ENCODE measurements at places on chromosomes 13 and 19.

GRCh38 chr13:105446197-105446596, 1089.3 kb downstream of the EFNB2 start:
- no peak for DNase-seq

DNA sequence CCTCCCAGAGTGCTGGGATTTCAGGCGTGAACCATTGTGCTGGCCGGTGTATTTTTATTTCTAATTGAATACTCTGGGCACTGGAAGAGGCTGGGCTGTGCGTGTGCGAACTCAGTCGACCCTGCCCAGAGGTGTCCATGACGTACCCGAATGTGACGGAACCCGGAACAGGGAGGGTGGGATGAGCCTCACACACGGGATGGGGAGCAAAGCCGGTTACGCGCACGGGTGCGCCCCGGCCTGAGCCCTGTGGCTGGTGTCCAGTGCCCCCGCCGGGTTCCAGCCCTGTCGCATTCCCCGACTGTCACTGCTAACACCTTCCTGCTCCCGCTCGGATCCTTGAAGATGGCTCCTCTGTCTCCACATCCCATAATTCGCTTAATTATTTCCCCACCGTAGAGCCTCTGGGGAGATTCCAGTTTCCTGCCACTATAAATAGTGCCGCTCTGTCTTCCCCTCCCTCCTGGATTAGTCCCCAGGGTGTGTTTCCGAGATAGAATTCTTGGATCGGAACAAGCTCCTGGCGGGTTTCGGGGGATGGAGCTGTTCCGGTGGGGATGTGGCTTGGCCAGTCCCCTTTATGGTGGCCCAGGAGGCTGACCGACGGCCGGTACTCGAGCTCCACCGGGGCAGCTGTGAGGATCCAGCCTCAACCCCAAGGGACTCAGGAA, 22.0 kb downstream of the SBNO2 start:
- DNase-seq, result no peak

DNA sequence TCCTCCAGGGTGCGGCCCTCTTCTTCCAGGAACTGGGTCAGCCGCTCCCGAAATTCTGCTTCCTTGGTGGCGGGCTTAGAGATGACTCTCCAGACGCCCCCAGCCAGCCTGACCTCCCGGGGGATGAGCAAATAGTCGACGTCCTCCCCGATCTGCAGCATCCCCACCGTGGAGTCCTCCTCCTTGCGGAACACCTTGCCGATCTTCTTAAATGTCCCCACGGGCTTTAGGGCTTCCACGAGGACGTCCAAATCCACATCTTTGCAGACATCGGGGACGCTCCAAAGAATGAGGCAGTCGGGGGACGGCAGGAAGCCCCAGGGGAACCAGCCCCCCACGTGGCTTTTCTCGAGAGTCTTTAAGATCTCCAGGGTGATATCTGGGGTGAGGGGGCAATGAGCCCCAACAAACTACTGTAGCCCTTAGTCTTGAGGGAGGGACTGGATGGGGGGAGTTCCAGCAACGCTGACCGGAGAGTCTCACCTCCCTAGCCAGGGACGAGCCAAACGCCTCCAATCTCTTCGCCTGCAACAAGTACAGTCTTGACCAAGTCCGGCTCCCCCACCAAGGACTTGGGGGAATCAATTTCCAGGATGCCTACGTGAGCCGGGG, 608 bp downstream of the CCDC8 start:
- no peak for DNase-seq

GRCh38 chr19:48967346-48968178, 2.5 kb downstream of the FTL start:
- no peak for DNase-seq

DNA sequence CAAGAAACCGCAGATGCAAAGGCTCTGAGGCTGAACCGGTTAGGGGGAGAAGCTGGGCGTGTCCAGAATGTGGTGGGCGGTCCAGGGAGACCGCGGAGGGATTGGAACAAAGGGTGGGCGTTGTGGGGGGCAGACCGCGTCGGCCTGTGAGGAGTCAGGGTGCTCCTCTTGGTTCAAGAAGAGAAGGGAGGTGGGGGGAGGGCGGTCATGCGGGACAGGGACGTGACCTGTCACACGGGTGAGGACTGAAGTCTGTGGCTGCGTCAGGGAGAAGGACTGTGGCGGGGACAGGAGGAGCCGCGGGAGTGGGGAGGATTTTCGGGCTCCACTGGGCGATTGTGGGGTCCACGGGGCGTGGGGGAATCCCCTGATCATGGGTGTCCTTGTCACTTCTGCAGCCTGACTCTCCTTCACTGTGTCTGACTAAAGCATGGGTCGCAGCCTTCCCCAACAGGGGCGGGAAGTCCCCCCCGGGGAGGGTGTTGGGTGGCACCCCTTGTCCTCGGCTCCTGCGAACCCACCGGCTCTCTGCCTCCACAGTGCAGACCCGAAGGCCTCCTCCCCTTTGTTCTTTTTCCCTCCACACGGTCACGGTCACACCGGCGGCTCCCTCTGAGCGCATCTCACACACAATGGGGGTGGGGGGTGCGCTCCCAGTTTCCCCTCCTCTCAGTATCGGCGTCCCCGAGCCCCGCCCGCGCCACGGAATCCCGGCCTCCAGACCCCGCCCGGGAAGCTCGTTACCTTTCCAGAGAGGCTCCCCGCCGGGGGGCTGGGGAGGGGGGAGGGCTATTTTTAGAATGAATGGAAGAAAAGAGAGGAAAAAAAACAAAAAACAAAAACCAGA, 16.4 kb upstream of the KCNN1 start:
- peak; percentile 34 for DNase-seq

DNA sequence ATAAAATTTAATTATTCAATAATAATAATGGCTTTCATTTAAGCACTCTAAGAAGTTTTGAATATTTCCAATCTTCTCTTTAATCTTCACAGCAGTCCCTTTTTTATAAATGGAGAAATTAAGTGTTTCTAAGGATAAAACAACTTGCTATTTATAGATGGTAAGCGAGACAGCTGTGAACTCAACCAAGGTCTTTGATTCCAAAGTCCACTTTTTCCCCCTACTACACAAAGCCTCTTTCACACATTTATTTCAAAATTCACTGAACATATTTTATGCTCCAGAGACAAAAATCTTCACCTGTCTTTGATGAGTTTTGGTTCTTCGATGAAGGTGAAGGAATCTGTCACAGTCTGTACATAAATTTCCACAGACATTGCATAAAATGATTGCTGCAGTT, 34.4 kb upstream of the FBXL3 start:
- DNase-seq, result no peak

GRCh38 chr13:29721766-29722165, 126.3 kb upstream of the SLC7A1 start:
- no peak for DNase-seq

DNA sequence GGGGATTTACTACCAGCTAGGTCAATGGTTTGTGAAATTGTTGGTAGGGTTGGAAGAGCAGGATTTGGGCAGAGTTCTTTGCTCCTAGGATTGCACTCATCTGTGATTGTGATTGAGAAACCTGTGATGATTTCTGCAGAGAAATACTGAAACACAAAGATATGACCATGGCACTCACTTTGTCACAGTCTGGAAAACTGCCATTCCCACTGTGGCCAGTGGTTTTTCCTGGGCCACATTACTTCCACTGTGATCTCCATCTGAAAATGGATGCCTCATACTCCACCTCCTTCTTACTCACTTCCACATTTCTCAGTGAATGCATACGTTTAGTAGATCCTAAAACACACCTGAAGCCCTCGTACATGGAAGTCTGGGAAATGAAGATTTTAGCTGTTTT, 593.2 kb downstream of the LMO7 start:
- DNase-seq, result no peak

DNA sequence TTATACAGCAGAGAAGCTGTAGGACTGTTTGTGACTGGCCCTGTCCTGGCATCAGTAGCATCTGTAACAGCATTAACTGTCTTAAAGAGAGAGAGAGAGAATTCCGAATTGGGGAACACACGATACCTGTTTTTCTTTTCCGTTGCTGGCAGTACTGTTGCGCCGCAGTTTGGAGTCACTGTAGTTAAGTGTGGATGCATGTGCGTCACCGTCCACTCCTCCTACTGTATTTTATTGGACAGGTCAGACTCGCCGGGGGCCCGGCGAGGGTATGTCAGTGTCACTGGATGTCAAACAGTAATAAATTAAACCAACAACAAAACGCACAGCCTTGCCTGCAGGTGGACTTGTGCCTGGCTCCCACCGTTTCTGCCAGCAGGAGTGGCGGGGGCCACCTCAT, 27.3 kb upstream of the LDLR start:
- DNase-seq, result no peak

DNA sequence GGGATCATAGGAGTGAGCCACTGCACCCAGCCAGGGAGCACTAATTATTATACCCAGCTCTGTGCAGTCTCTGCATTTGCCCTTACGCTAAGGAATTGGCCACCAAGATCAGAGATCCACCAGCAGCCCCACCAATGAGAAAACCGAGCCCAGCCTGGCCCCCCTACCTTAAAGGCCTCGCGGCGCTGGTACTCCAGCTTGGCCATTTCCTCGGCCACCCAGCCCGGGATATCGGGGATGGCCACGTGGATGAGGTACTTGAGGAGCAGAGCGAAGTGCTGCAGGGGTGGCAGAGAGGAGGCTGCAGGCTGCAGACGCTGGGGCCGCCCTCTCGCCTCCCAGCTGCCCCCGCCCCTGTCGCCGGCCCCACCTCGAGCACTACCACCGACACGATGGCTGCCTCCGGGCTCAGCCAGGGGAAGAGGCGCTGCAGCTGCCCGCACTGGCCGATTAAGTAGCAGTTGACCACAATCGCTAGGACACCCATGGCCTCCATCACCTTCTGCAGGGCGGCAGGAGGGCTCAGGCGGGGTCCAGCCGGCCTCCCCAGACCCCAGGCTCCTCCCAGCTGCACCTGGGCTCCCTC, 7.5 kb downstream of the ANO8 start:
- DNase-seq, result no peak

DNA sequence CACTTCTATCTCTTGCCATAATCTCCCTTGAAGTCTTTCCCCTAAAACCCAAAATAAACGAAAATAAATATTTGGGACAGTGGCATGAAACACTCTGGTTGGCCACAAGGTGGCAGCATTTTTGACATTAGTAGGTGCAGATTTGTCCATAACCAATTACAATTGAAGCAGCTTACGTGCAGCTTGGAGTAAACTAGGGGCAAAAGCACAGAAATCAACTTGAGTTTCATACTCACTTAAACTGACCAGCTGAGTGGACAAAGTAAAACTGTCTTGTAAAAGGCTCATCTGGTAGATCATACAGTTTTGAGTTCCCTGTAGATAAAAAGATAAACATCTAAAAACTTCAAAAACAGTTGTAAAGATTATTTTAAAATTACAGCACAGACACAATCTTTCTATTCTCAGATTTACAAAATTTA, 18.8 kb downstream of the PDCD5 start:
- DNase-seq, result no peak

DNA sequence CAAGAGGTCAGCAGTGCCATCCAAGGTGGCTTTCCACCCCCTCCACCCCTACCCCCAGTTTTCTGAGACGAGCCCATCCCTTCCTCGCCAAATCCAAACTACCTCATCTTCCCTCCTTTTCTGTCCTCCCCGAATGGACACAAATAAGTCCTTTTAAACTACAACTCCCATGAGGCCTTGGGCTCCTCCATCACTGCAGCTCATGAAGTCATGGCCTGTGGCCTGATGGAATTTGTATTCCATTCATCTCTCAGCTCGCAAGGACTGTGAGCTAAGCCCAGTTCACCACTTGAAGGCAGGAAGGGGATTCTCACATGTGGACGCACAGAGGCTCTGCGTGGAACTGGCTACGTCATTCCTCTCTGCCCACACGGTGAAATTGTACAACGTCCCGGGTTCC, 12.5 kb downstream of the PTPRH start:
- DNase-seq, result no peak

DNA sequence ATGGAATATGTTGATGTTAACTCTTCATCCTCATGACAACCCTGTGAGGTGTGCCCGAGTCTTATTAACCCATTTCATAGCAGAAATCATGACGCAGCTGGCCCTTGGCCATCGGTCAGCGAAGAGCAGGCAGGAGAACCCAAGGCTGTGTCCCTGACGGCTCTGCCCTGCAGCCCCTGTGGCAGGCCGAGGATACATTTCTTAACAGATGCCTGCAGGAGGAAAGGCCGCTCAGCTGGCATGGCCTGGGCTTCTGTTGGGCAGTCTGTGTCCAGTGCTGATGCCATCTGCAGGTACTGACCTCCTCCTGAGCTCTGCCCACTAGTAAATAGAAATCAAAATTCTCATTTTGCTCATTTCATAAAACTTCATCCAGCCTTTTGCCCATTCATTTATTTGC, 35.4 kb upstream of the MCF2L start:
- no peak for DNase-seq

GRCh38 chr19:14434543-14435319, 1.6 kb downstream of the PKN1 start:
- peak; percentile 43 for DNase-seq

DNA sequence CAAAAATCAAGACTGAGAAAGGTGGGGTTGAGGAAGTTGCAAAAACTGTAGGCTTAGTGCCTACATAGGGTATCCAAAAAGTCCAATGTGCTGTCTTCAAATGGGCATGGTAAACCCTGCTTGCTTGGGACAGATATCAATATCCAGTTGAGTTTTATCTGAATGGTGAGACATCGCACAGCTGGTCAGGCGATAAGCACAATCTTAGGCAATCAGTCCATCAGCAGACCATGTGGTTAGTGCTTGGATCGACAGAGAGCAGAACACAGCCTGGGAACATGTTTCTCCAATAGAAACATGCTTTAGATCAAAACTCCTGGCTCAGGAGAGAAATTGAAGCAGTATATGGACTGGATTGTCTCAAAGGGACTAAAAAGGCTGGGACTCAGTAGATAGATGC, 151.3 kb upstream of the IPO5 start:
- DNase-seq, result no peak

DNA sequence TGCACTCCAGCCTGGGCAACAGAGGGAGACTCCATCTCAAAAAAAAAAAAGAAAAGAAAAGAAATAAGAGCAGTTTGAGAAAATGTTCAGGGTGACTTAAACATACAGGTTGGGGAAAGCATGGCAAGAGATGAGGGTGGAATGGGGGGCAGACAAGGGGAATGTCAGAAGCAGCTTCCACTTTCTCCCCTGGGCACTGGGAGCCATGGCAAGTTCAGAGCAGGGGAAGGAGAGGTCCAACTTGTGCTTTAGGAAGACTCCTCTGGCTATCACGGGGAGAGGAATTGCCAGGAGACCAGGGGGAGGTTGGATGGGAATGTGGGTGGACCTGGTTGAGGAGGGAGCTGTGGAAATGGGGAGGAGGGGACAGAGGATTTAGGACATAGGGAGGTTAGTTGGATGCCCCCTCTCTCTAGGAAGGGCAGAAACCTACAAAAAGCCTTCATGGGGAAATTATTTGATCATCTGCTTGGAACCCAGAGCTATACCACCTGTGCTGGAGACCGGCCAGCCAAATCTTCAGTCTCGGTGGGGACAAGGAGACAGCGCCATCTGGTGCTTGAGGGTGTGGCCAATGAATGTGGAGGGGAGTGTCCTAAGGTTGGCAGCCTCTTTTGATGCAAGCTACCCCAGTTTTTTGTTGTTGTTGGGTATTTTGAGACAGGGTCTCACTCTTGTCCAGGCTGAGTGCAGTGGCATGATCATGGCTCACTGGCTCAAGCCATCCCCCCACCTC, 7.3 kb upstream of the STRN4 start:
- DNase-seq, result no peak
